Stimulated activated naive CD4-positive, alpha-beta T cell (primary cell): ENCODE measurements at places on chromosomes 16 and 17.
A peak's percentile ranks its signal among the peaks of the same experiment; 100 is the strongest.

- no peak for DNase-seq
Observed at GRCh38 chr17:78082988-78083387, 45.6 kb downstream of the TMC6 start.

DNA sequence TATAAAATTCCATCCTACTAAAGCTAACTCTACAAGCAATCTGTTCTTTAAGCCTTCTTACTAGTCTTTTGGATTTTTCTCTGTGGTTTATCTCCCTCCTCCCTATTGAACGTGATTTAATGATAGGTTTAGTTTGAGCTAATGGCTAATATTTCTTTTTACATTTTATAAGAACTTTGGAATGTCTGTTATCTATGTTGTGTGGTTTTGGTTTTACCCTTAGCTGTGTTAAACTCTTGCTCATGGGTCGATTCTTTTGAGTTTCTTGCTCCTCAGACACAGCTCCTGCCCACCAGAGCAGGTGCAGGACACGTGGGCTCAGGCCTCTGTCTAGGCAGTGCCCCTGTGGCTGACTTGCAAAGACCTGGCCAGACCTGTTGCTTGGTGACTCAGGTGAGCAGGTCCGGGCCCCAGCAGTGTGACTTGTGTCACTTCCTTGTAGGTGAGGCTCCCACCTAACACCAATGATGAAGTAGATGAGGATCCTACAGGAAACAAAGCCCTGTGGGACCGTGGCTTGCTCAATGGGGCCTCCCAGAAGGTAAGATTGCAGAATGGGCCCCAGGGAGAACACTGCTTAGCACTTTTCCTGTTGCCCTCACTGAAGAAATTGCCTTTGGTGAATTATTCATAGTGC is 45.1 kb downstream of the SF3B3 start:
- DNase-seq = no peak

DNA sequence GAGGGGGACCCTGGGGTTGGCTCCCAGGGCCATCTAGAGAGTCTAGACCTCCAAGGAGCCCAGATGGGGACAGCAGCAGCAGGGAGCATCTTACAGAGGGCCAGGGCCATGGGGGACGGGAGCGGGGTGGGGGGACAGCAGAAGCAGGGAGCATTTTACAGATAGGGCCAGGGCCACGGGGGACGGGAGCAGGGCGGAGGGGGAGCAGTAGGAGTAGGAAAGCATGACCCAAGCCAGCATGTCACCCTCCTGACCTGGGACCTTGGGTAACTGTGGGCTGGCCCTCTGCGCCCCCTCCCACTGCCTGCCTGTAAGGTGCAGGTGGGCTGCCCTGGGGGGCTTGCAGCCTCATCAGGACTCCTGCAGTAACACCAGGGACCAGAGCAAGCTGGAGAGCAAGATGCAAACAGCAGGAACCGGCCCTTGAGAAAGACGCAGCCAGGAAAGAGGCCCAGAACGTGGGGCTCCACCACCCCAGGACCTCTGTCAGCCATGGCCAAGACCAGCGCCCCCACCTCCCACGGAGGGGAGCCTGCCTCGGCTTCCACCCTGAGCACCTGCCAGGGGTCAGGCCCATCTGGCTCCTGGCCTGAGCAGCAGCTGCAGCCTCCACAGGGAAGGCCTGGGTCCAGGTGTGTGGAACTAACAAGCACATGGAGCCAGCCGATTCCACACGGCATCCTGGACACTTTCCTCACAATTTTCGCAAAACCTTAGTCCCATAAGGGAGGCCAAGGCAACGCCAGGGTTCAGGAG is 2.4 kb downstream of the ZNF598 start:
- no peak for DNase-seq

DNA sequence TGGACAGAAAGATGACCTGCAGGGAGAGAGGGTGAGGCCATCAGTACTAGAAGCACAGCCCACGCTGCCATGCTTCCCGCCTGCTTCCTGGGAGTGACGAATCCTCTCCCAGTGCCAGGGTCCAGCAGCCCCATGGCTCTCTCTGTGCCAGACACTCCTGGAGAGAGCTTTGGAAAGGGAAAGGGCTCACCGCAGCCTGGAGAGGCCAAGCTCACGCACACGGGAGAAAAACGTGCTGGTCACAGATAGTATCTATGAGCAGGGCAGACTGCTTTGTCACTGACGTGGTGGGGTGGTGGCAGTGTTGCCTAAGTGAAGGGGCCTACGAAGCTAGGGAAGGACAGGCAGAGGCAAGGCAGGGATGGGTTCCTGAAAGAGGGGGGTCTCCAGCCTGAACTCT is 5.4 kb downstream of the WBP2 start:
- no peak for DNase-seq

DNA sequence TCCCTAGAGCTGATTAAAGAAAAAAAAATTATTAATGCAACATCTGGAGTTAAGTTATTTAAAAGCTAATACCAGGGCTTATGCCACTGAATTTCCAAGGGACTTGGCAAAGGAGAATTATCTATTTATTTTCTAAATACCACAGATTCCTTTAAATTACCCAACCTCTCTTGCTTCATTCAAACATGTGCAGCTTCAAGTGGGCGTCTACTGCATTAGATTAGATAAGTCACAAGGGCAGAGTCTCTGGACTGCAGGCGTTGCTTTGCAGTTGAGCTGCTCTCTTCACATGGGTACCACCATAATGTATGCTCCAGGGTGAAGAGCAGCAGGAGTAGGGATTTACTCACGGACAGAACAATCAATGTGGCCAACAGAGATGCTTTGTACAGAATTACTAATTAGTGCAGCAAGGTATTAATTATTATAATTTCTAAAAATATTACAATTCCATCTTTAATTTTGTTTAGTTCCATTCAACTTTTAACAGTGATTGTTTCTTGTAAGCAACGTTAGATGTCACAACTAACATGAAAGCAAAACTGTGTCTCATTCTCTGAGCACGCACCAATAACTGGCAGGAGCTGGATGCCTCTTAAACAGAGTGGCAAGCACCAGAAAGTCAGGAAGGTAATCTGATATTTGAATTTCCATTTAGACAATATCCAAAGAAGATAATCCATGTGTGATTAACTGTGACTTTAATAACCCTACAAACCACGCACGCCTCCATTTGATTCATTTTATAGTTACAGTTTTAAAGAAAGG is 214.2 kb downstream of the STX8 start:
- DNase-seq = no peak

DNA sequence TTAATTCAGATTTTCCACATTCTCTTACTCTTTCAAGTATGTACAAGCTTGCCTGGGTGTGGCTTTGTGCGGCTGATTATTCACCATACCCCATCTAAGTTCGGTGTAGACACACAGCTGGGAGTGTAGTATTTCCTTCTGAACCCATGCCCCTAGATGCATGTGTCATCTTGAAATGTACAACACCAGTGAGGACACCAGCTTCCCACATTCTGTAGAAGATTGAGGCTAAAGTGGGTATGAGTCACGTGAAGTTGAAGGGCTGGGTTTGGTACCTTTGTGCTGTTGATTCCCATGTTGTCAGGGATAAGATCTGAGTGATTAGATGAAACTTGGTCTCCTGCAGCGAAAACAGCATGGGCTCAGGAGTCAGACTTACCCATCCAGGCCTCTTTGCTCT is 14.6 kb upstream of the DHX8 start:
- DNase-seq = no peak

DNA sequence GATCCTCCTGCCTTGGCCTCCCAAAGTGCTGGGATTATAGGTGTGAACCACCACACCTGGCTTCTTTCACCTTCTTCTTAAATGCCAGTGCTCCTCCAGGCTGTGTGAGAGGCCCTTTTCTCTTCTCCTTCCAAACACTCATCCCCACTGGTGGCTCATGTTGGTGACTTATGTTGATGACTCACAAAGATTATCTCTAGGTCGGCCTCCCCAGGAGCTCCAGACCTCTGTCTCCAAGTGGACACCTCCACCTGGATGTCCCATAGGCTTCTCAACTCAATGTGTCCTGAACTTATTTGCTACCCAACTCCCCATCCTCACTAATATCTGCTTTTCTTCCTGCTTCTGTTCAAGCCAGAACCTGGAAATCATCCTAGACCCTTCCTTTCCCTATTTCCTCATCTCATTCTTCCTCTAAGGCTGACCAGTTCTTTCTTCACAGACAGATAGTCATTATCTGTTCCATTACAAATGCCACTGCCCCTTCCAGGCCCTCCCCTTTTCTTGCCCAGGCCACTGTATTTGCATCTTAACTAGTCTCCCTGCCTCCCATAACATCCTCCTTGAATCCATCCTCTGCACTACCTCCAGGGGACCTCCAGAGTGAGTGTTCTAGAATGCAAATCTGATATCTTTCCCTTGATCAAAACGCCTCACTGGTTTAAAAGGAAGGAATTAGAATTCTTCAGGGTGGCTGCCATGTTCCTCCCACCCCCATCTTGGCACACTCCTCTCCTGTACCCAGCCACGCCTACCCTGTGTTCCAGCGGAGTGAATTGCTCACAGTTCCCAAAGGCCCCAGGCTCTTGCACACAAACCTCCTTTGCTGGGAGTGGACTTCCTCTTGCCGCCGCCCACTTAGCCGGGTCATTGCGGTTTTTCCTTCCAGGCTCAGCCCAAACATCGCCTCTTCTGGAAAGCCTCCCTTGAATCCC is 34.8 kb upstream of the FBXO47 start:
- no peak for DNase-seq

GRCh38 chr17:55261311-55261710 is 3.4 kb upstream of the HLF start:
- no peak for DNase-seq

- no peak for DNase-seq
Observed at GRCh38 chr17:63910096-63910495, 962 bp downstream of the CSHL1 start.

- DNase-seq = no peak
Observed at GRCh38 chr17:55305321-55306087, 40.7 kb downstream of the HLF start.

DNA sequence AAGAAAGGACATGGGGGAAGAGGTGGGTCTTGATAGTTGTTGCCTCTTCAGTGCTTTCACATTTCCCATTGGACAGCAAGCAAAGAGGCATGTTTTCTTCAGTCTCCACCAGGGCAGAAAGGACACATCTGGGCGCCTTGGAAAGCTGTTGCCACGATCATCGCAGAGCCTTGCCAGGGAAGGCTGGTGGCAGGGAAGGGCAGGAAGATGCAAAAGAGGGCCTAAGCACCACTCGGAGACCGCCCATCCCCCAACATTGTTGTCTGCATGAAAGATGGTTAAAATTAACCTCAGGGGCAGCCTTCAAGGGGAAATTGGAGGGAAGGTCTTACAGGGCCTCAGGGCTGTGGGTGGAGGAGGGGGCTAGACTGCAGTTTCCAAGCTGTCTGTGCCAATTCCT is 114.2 kb downstream of the SOX9 start:
- no peak for DNase-seq

- DNase-seq = no peak
Observed at GRCh38 chr17:45240905-45241327, 19.2 kb downstream of the FMNL1 start.

GRCh38 chr17:2955931-2956582 is 107.3 kb downstream of the OR1D5 start:
- DNase-seq = no peak

DNA sequence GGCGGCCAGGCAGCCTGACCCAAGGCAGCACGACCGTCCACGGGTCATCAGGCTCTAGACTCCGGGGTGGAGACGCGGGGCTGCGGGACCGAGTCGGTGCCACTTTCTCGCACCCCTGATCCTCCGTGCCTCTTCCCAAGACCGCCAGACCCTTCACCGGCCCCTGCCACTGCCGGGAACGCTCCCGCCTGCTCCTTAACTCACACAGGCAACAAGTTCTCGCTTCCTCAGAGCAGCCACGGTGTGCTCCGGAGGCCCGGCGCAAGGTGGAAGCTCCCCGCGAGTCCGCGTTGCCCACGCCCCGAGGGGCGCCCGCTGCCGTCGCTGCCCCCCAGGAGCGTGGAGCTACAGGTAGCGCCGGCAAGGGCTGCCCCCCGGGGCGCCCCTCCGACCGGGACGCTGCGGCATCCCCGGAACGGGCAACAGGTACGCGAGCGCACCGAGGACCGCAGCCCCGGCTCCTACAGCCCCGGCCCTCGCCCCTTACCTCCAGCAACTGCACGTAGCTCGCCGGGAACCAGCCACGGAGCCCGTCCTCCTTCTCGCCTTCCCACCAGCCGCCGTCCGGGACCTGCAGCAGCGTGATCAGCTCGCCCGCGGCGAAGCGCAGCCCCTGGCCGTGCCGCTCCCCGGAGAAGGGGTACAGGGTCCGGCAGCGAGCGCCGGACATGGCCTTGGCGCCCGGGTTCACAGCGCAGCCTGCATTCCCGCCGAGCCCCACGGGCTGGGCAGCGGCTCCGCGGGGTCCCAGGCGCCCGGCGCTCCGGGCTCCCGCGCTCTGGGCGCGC is 491 bp downstream of the GAS7 start:
- DNase-seq = no peak

DNA sequence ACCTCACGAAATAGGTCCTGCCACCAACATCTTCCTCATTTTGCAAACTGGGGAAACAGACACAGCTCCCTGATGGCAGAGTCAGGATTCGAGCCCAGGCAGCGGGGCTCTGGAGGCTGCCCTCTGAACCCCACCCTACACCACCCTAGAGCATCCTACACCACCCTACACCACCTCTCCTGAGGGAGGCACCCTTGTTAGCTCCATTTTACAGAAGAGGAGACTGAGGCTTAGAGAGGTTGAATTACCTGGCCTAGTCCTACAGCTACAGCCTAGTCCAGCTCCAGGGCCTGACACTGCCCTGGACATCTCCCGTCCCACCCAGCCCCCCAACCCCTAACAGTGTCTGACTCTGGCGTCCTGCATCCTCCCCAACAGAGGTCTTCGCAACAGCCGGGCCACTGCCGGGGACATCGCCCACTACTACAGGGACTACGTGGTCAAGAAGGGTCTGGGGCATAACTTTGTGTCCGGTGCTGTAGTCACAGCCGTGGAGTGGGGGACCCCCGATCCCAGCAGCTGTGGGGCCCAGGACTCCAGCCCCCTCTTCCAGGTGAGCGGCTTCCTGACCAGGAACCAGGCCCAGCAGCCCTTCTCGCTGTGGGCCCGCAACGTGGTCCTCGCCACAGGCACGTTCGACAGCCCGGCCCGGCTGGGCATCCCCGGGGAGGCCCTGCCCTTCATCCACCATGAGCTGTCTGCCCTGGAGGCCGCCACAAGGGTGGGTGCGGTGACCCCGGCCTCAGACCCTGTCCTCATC is 3.2 kb upstream of the NECAB2 start:
- DNase-seq = no peak

GRCh38 chr17:78706271-78706915 is 75.7 kb downstream of the CYTH1 start:
- DNase-seq = no peak

- DNase-seq = no peak
Observed at GRCh38 chr17:50599606-50600005, 35.1 kb upstream of the ABCC3 start.

- peak; percentile 89 for DNase-seq
Observed at GRCh38 chr16:28140788-28141618, 70.8 kb downstream of the XPO6 start.

GRCh38 chr17:77610518-77610893 is 348.0 kb upstream of the TNRC6C start:
- no peak for DNase-seq
